BE2C (cell line): ENCODE measurements at places on chromosomes 3 and 15.

DNA sequence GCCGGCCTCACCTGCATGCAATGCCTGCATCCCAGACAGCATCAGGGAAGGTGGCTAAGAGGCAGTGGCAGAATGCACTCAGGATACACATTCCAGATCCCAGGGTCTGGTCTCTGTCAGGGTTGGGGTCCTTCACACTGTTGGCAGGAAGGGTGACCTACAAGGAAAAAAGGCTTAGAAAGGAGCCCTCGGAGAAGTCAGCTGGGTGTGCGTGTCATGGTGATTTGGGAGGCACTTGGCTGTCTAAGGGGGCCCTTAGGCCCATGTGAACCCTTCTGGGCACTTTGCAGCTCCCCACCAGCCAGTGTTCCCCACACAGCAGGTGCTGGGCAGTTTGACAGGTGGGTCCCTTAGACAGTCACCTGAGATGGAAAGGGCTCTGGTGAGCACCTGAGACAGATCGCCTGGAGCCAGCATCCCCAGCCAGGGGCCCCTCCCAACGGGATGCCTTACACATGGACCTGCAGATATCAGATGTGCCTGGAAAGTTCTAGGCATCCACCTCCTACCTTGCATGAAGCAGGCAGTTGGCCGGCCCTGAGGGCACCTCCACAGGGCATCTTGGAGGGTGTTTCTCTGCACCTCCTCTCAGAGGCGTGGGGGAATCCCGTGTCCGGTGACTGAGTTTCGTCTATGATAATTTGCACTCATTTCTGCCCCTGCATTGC lies 131.6 kb downstream of the LRRK1 start:
- peak; percentile 5 for DNase-seq

DNA sequence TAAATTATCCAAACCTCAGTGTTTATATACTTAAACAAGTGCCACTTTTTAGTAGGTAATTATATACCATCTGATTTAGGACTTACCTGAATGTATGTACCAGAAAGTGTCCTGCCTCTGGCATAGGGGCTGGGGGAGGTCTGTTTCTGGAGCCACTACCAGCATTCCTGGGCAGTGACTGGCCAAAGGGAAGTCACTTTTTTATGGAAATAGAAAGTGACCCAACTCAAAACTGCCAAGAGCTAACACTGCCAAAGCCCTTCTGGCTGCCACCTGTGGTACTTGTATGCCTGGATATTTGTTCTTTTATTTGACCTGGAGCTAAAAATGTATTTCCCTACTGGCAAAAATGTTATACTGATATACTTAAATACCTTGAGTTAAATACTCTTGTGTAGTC lies 42.7 kb downstream of the ESYT3 start:
- DNase-seq: no peak

- DNase-seq: peak; percentile 93
Observed at GRCh38 chr15:31080591-31081014, 20.9 kb downstream of the TRPM1 start.

- DNase-seq: no peak
Observed at GRCh38 chr15:90959894-90960293, 5.2 kb downstream of the RCCD1 start.

GRCh38 chr3:47464588-47464987 lies 11.2 kb downstream of the SCAP start:
- no peak for DNase-seq

GRCh38 chr3:81716870-81717509 lies 44.5 kb downstream of the GBE1 start:
- DNase-seq: no peak

GRCh38 chr3:184255291-184256039 lies 5.9 kb downstream of the CAMK2N2 start:
- no peak for DNase-seq

DNA sequence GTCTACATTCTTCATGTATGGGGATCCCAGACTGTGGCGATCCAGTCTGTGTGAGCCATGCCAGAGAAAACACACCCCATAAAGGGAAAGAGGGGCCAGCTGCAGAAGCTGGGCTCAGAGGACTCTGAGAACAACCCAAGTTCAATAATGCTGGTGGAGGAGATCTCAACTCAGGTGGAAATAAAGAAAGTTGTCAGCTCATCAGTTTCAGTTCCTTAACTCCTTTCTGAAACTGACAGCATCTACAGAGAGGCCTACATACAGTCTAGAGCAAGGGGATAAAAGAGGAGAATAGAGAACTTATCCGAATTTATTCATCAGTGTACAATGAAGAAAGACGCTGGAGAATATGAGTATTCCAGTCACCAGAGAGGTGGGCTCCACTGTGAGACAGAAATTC lies 77.0 kb downstream of the NTRK3 start:
- DNase-seq: no peak

DNA sequence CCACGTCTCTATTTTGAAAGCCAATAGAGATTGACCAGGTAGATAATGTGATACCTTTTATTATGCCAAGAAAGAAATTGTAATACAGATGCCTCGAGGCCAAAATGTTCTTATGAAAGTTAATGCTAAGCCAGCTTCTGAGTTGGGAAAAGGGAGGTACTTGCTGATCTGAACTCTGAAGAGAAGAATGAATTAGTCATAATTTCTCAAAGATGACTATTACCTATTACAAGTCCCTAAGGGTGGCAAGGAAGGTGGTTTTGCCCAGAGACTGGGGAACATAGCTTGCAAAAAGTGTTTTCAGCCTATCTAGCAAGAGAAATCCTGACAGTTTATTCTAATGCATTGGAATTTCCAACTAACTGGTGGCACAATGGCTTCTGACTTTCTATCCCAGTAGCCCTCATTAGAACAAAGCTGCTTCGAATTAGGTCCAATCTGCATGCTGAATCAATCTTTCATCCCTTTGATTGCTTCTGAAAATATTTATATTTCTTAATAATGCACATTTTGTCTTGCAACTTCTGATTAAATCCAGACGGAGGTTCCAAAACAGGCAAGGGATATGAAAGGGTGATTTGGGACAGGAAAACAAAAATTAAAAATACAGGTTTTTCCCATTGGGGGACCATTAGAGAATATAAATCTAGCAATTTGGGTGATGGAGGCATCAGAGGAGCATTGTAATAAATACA lies 17.7 kb upstream of the NR2F2 start:
- DNase-seq: no peak

- DNase-seq: no peak
Observed at GRCh38 chr3:123768480-123769355, 115.4 kb downstream of the MYLK start.

DNA sequence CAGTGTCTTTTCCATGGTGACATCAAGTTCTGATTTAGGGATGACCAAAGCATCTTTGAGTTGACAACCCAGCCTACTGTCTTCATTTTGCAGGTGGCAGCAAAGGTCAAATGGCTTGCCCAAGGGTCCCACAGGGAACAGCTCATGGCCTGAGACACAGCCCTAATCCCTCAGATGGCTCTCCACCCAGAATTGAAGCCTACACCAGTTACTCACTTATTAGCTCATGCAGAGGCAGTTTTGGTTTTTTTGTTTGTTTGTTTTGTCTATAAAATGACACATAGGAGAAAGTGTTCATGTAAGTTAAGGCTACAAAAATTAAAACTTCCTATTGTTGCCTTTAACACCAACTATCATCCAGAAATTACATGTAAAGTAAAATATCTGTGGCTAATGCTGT lies 167.9 kb downstream of the OSBPL10 start:
- DNase-seq: no peak

GRCh38 chr15:39583596-39584265 lies 2.9 kb downstream of the THBS1 start:
- peak; percentile 32 for DNase-seq

DNA sequence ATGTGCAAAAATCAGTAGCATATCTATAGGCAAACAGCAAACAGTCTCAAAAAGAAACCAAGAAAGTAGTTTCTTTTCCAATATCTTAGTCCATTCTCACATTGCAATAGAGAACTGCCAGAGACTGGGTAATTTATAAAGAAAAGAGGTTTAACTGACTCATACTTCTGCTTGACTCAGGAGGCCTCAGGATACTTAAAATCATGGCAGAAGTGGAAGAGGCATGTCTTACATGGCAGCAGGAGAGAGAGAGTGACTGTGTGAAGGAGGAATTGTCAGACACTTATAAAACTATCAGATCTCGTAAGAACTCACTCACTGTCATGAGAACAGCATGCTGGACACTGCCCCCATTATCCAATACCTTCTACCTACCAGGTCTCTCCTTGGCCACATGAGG lies 327.9 kb upstream of the EPHA3 start:
- no peak for DNase-seq

DNA sequence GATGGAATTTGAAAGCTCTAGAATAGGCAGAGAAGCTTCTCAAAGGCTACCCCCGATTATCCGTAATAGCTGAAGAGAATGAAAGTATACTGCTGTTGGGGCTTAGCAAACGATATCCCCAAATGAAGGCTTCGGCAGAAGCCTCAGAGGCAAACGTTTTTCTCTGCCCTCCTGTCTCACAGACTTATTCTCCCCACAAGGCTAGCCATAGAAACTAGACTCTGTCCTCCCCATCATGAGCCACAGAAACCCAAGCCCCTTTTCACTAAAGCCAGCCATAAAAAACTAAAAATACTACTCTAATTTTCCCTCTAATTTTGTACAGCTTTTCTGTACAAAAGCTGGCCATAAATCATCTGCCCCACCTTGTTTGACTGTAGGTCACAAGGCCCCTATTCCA lies 413.4 kb upstream of the CFAP20DC start:
- DNase-seq: no peak

- peak; percentile 85 for DNase-seq
Observed at GRCh38 chr15:78004919-78005634, 72.4 kb downstream of the TBC1D2B start.

DNA sequence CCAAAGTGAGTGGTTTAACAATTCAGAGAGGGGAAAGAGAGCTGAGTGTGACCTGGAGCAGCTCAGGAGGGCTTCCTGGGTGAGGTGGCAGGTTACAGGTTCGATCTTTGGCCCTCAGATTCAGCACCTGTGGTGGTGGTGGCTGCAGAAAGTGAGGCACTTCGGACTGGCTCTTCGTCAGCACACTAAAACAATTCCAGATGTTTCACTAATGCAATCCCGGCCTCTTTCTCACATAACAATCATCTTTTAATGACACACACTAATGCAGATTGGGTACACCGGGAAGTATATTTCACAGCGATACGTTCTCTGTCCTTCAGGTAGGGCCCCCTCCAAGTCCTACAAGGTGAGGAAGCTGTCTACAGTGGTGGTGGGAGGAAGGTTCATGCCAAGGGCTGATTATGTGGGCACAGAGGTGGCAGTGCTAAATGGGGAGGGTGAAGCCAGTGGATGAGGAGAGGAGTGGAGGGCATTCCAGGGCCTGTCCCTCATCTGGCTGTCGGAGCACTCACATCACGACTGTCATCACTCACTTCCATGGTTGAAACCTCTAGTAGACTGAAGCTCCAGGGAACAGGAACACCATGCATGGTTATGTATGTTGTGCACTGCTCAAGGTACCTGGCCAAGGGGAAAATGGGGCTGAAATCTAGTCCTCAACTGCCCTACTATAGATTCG lies 171.1 kb downstream of the RAB11A start:
- DNase-seq: no peak

- no peak for DNase-seq
Observed at GRCh38 chr3:125116311-125117080, 60.7 kb upstream of the HEG1 start.

DNA sequence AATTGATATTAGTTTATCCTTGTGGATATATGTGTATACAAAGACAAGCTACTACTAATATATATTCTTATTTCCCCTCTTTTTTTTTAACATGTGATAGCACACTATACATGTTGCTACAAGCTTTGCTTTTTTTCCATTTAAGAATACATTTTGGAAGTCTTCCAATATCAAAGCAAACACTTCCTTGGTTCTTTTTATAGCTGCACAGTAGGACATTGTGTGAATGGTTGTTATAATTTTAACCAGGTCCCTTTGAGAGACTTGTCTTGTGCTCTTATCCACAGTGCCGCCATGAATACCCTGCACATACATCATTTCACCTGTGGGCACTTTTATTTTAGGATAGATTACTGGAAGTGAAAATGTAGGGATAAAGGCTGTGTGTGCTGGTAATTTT lies 88.7 kb downstream of the CACNA2D3 start:
- no peak for DNase-seq

GRCh38 chr3:24195504-24196230 lies 250.6 kb downstream of the NR1D2 start:
- DNase-seq: no peak

- DNase-seq: no peak
Observed at GRCh38 chr15:88399021-88399685, 68.0 kb downstream of the MRPL46 start.

DNA sequence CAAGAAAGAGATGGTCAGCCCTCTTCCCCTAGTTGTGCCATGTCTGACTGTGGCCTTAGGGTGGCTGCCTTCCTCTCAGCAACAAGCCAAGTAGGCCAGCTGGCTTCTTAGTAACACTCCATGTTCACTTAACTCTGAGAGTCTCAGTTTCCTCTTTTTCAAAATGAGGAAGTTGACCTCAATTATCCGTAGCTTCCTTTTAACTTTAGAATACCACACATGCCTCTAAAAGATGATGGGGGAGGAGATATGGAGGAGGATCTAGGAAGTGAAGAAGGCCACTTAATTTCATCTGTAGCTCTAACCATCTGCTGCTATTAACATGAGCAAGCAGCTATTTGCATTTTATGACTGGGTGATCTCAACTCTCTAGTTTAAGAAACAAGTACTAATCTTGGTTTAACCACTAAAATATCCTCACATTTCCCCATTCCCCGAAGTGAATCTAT lies 32.9 kb downstream of the CD200R1L start:
- DNase-seq: no peak

GRCh38 chr3:121835465-121835801 lies 424 bp downstream of the EAF2 start:
- DNase-seq: no peak

- no peak for DNase-seq
Observed at GRCh38 chr3:46356276-46356675, 2.4 kb downstream of the CCR2 start.

GRCh38 chr15:67307889-67308597 lies 53.5 kb downstream of the IQCH start:
- peak; percentile 36 for DNase-seq

- DNase-seq: no peak
Observed at GRCh38 chr3:130515755-130516154, 1.2 kb upstream of the COL6A6 start.

GRCh38 chr15:76904461-76905012 lies 603 bp downstream of the SCAPER start:
- peak; percentile 32 for DNase-seq
